ENCODE measurements at places on chromosomes 16 and 17.

DNA sequence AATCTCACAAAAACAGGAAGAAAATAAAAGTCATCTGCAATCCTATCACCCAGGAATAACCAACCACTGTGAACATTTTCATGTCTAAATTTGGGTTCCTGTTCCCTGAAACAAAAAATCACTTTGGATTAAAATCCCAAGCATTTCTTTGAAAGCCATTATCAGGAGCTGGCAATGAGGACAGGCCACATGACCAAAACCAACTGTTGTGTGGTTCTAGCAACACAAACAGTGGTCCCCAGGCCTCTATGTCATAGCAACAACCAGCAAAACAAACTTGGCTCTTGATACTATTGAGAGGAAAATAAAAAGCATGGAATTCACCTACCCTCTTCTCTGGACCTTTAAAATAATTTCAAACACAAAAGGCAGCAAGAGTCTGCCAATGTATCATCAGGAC, 252.5 kb downstream of the SLC39A11 start:
- no peak for DNase-seq

DNA sequence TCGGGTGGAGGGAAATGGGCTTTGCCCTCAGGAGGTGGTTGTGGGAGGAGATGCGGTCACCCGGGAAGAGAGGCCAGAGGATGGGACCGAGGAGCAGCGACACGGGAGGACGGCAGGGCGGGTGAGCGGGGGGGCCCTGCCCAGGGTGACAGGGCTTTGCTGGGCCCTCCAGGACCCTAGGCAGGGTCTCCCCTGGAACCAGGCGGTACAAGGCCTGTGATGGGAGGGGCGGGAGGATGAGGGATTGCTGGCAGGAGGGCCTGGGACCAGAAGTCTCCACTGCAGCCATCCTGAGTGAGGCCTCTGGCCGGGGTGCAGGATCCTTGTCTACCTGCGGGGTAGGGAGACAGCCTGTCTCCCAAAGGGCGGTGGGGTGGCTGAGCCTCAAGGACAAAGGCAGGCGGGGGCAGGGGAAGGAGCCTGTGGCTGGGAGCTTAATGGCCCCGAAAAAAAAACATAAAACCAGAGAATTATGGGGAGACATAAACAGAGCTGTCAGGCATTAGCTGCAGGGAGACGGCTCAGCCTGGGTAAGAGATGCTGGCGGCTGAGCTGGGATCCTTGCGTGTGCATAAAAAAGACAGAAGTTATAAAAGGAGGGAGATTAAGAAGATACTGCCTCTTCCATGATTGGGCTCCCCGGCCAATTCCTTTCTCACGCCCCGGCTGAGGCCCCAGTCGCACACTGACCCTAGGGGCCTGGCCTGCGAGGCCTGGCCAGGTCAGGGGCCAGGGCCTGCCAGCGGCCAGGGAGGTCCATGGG, 66.7 kb downstream of the SREBF1 start:
- DNase-seq, result no peak

- DNase-seq, result peak; percentile 58
Observed at GRCh38 chr17:49223517-49224197, 6.9 kb downstream of the PHOSPHO1 start.

DNA sequence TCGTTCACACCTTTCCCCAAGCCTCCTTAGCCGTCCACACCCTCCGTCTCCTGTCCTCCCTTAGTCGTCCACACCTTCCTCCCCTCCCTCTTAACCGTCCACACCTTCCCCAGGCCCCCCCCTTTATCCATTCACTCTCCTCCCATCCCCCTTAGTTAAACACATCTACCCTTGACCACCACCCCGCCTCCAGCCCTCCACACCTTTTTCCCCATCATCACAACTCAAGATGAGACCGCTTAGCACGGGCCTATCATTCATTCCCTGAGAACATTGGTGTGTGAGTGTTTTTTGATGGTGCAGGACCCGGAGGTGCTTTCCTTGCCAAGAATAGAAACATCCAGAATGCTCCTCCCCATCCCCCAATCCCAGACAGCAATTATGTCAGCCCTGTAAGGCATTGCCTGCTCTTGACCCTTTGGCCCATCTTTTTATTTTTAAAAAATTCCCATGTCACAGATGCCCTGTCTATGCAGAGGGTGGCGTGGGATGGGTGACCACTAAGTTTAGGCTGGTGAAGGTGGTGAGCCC, 1.4 kb downstream of the TENT4B start:
- DNase-seq, result no peak

DNA sequence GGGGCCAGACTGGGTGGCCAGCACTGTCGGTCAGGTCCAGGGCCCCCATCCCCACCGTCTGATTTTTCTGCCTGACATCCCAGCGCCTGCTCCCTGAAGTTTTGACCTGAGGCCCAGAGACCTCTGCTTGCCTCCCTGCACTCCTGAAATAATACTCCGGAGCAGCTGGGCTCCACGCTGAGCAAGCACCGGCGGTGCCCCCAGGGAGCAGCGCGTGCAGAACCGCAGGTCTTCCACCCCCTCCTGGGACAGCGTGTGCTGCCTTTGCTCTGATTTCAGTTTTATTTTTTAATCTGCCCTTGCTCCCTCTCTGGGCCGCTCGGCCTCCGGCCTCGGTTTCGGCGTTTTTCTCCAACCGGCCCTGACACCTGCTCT, 132.4 kb upstream of the GSE1 start:
- no peak for DNase-seq

GRCh38 chr16:1762879-1763520, 8.3 kb downstream of the NME3 start:
- no peak for DNase-seq

- no peak for DNase-seq
Observed at GRCh38 chr17:19286751-19287341, 49.7 kb downstream of the EPN2 start.

DNA sequence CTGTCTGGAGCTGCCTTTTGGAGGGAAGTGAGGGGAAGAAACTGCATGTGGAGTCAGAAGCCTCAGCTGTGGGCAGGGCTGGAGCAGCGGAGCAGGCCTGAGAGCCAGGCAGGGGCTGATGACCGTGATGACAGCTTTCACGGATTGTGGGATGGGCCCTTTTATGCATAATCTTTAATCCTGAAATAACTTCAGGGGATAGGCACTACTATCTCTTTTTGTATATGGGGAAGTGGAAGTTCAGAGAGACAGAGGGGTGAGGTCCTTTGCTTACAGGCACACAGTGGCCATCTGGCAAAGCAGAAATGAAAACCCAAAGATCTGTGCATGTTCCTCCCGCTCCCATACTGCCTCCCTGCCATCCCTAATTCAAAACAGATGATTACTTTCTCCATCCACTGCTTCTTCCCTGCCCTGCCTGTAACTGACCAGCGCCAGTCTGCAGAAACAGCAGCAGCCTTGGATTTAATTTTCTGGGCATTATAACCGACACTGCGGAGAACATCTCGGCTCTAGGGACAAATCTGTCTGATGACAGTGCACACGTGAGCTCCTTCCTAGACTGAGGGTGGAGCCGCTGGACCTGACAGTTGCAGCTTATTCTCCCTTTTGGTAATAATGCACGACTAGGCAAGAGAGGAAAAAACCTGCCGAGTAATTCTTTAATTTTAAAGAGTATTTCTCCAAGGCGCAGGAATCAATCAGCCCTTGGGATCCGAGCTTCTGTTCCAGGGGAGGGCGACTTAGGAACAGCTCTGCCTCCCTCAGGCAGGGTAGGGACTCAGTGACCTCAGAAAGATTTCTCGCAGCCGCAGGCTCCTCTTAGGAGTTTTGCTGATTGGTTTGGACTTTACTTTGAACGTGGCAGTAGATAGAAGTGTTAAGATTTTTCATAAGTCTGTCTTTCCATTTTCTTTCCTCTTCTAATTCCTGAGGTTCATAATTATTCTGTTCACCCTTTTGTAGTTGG, 95.4 kb downstream of the UTP18 start:
- DNase-seq, result no peak
